ENCODE measurements at places on chromosomes 1 and 21.

DNA sequence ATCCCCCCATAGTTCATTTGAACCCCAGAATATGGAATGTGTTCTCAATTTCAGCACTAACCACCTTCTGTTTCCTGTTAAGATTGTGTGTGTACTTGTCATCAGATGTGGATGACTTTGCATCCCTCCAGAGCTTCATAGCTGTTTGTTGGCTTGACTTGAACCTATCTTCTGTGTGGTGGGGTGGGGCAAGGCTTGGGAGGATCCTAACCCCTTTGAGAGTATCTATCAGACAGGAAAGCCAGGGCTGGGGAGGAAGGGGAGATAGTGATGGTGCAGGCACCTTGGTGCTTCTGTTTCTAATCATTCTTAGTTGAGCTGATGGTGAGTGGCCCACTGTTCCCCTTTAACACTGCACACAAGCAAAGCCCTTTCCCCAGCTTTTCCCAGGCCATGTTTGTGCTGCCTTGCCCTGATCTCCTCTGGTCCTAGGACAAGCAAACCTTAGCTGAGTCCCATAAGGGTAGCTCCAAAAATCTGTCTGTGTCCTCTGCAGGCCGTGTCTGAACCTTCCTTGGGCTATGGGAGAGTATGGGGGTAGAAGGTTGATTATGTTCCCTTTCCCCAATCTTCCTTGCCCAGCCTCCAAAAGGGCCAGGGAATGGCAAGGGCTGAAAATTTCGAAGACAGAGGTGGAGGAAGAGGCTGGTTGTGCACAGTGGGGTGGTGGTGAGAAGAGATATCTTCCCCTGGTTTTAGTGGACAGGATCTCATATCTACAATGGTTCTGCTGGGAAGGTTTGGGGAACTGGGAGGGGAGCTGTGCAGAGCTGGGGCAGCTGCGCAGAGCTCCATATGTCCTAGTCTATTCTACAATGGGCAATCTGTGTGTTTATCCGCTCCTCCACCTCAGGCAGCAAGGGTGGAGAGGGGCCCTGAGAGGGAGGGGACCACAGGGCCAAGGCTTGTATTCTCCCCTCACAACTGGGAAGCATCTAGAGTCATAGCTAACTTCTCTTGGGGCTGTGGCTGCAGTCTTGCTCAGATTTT is 1.4 kb downstream of the NHLH1 start:
- no peak for DNase-seq

DNA sequence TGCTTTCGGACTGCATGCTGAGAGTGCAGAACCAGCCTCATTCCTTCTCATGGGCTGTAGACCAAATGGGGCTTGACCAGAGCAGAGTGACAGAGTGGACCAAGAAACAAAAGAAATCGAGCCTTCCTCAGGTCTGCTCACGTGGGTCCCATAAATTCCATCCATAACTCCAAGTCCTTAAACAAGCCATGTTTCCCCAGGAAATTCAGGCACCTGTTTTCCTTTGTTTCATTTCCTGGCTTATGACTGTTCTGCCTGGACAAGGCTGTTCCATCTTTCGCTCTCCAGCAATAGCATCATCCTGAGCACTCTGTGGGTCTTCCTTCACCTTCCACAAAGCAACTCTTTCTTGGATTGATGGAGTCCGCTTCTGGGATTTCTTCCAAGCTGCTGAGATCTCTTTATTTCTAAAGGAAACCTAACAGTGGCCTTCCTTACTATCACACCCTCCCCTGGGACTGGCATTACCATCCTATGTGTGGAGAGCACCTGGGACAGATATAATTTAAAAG is 63.9 kb downstream of the LAMC2 start:
- no peak for DNase-seq

GRCh38 chr1:6823793-6824192 is 38.5 kb downstream of the CAMTA1 start:
- no peak for DNase-seq

DNA sequence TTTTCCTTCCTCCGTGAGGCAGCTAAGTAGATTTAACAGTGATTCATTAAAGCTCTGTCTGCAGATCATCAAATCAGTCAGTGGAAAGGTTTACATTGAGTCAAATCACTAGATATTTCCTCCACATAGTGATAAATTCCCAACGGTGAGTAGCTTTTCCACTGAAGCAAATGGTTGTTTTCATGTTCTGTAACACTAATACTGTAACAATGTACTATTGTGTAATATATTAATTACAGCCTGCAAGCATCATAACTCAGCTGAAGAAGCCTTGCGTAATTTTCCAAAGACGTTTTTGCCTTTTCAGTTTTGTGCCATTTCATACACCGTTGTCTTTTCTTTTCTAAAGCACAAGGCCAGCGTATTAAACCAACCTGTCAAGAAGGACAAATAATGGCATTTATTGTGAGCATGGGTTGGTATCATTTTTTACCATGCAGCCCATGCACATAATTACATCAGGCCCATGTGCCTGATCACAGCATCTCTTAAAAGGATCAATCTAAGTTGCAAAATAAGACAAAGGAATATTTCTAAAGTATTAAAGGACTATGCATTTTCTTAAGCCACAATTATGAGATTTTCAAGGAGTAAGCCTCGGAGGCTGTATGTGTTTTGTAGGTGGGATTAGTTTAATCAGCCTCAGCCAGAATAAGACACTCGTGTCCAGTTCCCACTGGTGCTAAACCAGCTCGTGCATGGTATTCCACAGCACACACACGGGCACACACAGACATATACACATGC is 16.7 kb upstream of the PDE9A start:
- no peak for DNase-seq

- no peak for DNase-seq
These were observed 3.2 kb upstream of the CD1C start for GRCh38 chr1:158286487-158286886.

DNA sequence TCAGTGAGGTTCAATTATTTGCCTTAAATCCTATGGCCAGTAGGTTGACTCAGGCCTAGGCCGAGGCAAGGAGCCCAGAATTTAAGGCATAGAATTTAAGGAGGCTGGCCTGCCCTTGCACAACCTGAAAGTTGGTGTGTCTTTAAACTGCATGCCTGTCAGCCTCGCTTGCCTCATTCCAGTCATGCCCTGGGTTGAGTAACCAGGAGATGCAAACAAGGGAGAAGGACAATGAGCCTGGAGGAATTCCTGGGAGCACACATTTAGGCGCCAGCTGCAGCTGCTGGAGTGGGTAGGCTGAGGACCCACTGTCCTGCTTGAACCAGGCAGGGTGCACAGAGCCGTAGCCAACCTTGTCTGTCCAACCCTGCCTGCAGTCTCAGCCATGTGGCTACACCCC is 11.7 kb downstream of the CD2 start:
- no peak for DNase-seq

Data from stimulated activated CD8-positive, alpha-beta memory T cell treated with anti-CD3 and anti-CD28 coated beads, Interleukin-15, amount 100 ng/mL, for 24 hours (primary cell).